ENCODE measurements at places on chromosomes 2 and 18. TPM values are rescaled to one million over a fixed set of nuclear protein-coding genes. Genes with fewer than 3 reads are reported as not detected.

RAX gene
- total RNA-seq = not detected

NEURL3 gene
- total RNA-seq = 0.48 TPM

CAD gene
- total RNA-seq = 70.8 TPM

SNTG2 gene
- not detected for total RNA-seq

NEB gene
- not detected for total RNA-seq

PTPRN gene
- total RNA-seq = not detected

FAM98A gene
- total RNA-seq = 24.8 TPM

KIF3C gene
- total RNA-seq = 41.2 TPM

RAB17 gene
- total RNA-seq = 86.3 TPM

PSMG2 gene
- 107 TPM for total RNA-seq

WDR7 gene
- total RNA-seq = 5.9 TPM

ELOA2 gene
- total RNA-seq = not detected

CTLA4 gene
- total RNA-seq = not detected

DSC3 gene
- total RNA-seq = not detected

CACNB4 gene
- 0.98 TPM for total RNA-seq

PDE1A gene
- total RNA-seq = 0.30 TPM

DLX1 gene
- not detected for total RNA-seq

IHH gene
- total RNA-seq = not detected

C2orf78 gene
- not detected for total RNA-seq

SERPINB3 gene
- total RNA-seq = not detected

CHRND gene
- not detected for total RNA-seq

APCDD1 gene
- total RNA-seq = not detected

RGPD5 gene
- total RNA-seq = 35.4 TPM

RAD51AP2 gene
- not detected for total RNA-seq

ACVR1C gene
- 0.04 TPM for total RNA-seq

LOXHD1 gene
- total RNA-seq = not detected

DNAH6 gene
- not detected for total RNA-seq

VAMP8 gene
- 124 TPM for total RNA-seq

GALR1 gene
- not detected for total RNA-seq

GALNT1 gene
- total RNA-seq = 68.2 TPM

MYO1B gene
- 48.5 TPM for total RNA-seq

ZC3H15 gene
- 35.2 TPM for total RNA-seq

COL4A3 gene
- total RNA-seq = 2.2 TPM
